IMR-90 (cell line): ENCODE measurements at places on chromosomes 2 and 18. TPM values are rescaled to one million over a fixed set of nuclear protein-coding genes. Genes with fewer than 3 reads are reported as not detected.

DNA sequence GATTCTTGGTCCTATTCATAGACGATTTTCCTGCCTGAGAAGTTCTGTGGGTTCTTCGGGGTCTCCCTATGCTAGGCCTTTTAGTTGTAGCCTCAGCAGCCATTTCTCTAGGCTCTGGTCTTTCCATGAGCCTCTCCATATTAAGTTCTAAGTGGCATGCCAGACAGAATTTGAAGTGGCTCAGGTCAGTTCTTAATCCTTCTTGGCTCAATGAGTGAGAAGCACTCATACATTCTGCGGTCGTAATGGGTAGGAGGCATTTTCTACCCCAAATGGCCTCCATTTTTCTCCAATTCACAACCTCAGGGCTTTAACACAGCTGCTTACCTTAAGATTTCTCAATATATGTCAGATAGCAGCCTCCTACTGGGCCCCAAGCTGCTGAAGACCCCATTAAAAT lies 405.3 kb upstream of the GALNT5 start:
- no peak for DNase-seq

DNA sequence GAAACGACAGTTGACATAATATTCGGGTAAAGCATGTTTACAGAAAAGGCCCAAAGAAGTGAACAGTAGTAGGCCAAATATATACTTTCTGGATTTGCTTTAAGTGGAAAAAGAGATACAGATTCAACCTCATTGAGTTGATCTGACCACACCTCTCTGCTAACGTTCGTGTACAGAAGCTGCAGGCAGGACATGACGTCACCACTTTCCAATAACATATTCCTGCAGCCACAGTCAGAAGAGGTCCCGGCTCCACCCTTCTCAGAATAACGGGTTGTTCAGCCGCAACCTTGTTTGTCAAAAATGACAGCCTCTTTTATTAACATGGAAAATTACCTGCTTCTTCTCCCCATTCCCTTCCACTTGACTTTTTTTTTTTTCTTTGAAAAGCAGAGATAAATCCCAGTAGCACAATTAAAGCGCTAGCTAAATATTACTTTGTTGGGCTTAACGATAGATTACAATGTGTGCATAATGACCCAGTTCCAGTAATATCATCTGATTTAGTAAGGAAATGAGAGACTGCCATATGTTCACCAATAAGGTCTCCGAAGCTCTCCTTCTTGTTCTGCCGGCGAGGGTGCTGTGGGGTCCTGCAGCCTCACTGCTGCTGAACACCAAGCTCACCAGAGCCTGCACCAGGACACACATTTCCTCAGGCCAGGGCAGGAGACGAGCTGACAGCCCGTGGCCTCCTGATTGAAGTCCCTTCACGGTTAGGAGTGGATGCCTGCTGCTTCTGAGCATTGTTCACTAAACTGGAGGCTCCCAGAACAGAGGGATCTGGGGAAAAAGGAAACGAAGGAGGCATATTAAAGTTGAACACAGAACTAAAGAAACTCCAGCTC lies 451.0 kb upstream of the SALL3 start:
- DNase-seq, result no peak

The FAM228A gene
- total RNA-seq, result not detected in 2 replicates

DNA sequence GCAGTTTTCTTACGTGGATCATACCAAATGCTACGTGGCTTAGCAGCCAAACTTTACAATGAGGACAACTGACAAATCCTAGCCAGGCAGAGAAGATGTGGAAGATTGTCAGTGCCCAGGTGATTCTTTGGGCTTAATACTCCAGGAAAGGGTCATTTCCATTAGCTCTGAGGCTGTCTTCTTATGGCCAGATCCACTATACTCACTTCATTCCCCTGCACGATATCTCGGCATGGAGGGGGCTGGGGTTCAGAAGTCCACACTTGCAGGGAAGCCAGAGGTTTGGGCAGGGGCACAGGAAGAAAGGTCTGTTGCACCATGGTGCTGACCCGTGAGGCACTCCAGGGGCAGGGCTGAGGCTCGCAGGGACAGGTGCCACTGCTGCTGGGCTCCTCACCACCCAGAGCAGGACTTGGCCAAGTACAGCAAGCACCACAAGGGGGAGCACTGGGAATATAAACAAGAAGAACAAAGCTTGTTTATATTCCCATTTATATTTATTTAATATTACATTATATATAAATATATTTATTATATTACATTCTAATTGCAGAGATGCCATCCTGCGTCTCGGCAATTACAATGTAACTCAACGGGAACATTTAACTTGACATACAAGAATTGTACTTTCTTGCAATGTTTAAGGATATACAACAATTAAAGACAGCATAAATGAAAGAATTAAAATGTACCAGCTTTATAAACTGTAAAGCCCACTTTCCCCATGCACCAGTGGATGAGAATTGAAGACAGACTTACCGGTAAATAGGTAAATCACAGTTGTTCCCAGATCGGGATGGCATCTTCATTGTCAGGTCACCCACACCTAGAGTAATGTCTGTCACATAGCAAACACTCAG lies 27.2 kb downstream of the CLUL1 start:
- peak; percentile 78 for DNase-seq

DNA sequence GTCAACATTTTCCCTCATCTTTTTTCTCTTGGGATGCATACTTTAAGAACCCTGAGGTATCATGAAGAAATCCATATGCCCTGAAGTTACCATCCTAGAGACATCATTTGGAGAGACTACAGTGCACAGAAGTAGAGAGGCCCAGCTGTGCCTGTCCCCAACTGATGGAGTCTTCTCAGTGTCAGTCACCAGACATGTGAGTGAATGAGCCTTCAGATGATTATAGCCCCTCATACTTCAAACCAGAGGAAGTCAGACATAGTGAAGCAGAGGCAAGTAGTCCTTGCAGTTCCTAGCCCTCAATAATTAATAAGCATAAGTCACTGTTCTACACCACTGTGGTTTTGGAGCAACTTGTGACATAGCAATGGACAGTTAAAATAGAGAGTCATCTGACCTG lies 194.4 kb upstream of the ITGA4 start:
- DNase-seq, result no peak

GRCh38 chr2:192591617-192592016 lies 396.9 kb upstream of the TMEFF2 start:
- DNase-seq, result no peak

The RBM43 gene
- 1.6 and 2.5 TPM in 2 replicates for total RNA-seq

The CRYBA2 gene
- total RNA-seq, result not detected in 2 replicates

DNA sequence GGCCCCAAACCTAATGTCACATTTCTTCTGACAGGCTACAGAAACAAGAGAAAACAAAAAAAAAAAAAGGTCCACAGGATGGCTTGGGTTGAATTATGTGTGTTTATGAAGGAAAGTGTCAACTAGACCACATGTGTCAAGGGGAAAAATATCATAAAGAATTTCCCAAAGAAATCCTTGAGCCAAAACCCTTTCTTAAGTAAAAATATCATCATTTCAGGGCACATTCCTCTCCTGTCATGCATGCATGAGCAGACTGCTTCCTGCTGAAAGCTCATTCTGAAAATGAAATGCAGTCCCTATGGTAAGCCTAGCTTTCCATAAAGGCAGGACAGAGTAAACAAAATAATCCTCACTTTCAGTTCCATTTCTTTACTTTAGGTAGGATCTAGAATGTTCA lies 85.7 kb upstream of the RBBP8 start:
- DNase-seq, result peak; percentile 51

- no peak for DNase-seq
Observed at GRCh38 chr18:79614211-79614955, 65.2 kb upstream of the CTDP1 start.

DNA sequence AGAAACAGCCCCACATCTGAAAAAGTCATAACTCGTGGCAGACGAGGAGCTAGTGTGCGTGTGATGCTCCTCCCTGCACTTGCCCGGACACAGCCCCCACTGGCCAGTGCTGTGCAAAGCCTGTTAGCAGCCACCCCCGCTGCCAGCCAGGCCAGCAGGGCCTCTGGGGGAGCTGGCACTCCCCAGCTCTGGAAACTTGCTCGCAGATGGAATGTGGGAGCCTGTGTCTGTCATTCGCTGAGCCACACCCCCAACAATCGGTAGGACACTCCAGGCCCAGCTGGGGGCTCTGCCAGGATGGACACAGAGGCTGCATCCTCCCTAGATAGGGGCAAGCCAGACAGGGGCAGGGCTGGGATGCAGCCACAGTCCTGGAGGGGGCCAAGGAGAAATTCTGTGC lies 62.4 kb upstream of the ATG16L1 start:
- DNase-seq, result no peak
